ENCODE measurements at places on chromosomes 5 and 9.

- DNase-seq, result no peak
These were observed 19.9 kb upstream of the LPCAT1 start for GRCh38 chr5:1543398-1544293.

DNA sequence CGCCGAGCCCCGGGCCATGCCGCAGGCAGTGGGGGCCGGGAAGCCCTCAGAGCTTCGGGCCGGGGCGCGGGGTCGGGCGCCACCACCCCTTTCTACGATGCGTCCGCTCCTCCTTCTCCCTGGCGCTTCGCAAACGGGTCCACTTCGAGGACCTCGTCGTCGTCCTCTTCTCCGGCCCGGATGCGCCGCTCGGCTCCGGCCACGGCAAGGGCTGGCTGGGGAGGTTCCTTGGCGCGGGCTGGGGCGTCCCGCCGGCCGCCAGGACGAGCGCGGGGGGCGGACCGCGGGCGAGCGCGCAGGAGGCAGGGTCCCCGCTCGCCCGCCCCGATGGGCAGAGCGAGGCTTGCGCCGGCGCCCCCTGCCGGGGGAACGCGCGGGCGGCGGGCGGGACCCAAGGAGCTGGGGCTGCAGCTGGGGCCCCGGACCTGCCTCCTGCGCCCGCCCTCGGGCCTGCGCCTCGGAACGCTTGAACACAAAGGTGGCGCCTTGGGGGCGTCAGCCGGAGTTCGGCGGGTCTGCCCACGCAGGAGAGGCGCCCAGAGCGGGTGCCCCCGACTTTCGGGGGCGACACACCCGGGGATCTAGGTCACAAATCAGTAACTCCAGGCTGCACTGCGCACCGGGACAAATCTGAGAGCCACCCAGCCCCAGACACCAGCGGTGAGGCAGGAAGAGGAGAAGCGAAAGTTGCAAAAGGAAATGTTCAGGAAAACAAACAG, at the start of gene ROR2:
ROR2 (minus strand) TSS at position 283 of the 719 bp plus-strand sequence.
- DNase-seq, result no peak

DNA sequence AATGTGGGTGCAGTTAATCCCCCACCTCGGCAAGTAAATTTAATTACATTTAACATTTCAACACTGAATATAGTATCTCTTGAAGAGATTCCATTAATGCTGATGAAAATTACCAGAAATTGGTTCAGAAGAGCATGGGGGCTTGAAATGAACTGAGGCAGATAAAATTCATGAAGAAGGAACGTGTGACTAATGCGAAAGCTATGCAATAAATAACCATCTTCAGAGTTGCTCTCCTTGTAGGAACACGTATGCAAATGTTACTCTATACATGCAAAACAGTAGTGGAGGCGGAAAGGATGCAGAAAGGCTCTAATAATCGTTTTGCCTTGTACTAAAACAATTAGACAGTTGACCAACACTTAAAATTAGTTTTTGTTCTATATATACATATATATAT, 320.2 kb downstream of the CTNND2 start:
- no peak for DNase-seq

DNA sequence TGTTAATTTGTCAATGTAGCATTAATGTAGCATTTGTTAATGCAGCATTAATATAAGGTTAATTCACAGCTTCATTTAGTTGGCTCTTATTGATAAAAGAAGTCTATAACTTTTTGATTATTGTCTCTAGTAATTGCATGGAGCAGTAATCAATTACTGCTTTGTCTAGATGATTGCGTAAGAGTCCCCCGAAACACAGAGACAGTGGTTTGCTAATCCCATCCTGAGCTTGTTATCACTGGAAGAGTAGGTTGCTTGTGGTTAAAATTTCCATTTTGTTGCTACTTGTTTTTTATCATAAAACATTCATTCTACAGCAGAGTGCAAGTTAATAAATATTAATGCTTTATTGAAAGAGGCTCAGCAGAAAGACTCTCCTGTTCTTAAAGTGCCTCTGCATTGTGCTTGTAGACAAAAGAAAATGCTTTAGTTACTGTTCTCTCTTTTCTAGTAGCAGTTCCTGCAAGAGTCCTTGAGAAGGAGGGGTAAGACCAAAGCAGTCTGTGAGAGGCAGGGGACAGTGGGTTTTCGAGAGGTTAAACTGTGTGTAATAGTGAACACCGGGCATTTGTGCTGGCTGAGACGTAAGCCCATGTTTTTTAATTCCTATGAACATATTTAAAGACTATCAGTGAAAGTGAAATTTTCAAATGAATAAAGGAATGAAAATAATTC, 291.7 kb downstream of the TRPM3 start:
- DNase-seq, result no peak

- no peak for DNase-seq
These were observed 140.3 kb downstream of the ZSWIM6 start for GRCh38 chr5:61472172-61472958.

All from stimulated activated CD4-positive, alpha-beta T cell treated with anti-CD3 and anti-CD28 coated beads, Interleukin-15, amount 100 ng/mL, for 1 hour (primary cell).